Activated CD4-positive, alpha-beta T cell treated with anti-CD3 and anti-CD28 coated beads for 4 hours (primary cell): ENCODE measurements at places on chromosomes 7 and 10.
A peak's percentile ranks its signal among the peaks of the same experiment; 100 is the strongest.

GRCh38 chr10:89414146-89414878 is at the start of gene IFIT5:
Gene IFIT5 (plus strand): TSS chr10:89414568. CDS start chr10:89414799, 231 bp downstream.
- DNase-seq = peak; percentile 60

GRCh38 chr7:35802102-35802466 is 1.2 kb downstream of the SEPTIN7 start:
- no peak for DNase-seq

GRCh38 chr10:15084502-15084922 is 4.1 kb downstream of the ACBD7 start:
- no peak for DNase-seq

DNA sequence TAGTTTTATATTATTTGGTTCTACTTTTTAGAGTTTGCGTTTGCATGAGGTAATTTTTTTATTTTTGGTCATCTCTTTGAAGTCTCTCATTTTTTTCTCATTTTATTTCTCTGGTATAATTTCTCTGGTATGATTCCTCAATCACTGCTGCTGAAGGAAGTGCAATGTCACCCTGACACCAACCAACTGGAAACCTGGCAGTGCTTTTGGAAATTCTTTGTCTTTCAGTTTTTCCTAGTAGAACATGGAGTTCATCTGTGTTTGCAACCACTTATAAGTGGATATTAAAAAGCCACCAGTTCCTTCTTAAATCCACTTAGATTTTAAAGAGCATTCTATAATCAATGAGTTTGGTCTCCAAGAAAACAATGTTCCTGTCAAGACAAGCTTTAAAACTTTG is 291.8 kb downstream of the PRKG1 start:
- DNase-seq = no peak

GRCh38 chr10:124550293-124551034 is 88.8 kb downstream of the LHPP start:
- no peak for DNase-seq

DNA sequence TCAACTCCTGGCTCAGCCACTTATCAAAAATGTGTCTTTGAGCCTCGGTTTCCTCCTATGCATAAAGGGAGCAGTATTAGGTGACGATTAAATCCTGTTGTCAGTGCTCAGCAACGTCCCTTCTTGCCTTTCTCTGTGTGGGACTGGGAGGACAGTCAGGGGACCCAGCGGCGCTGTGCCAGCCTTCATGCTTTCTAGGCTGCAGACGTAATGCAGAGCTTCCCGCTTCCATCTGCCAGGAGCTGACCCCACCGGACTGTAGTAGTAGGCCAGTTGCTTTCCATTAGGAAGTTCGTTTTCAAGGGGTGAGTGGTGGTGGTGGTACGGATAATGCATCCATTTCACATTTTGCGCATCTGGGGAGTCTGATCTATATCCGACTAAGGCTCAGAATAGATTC is 321.8 kb downstream of the PLXNA4 start:
- DNase-seq = no peak

- DNase-seq = no peak
Measured at GRCh38 chr10:92479547-92479946, 94.3 kb downstream of the IDE start.

DNA sequence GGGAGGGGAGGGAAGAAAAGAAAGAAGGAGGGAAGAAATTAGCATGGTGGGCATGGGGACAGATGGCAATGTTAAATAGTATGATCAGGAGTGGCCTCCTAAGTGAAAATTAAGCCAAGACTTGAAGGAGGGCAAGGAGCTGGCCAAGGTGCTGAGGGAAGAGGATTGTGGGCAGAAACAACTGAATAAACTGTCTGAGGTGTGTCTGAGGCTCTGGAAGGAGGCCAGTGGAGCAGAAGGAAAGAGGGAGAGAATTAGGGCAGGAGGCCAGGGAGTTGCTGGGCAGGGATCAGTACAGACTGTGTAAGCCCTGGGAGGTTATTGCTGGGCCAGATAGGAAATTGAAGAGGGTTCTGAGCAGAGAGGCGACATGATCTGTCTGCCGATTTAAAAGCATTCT is 40.6 kb upstream of the VKORC1L1 start:
- DNase-seq = no peak

GRCh38 chr10:49602380-49603023 is 7.6 kb upstream of the SLC18A3 start:
- no peak for DNase-seq

GRCh38 chr7:149696280-149696679 is 77.1 kb downstream of the ZNF467 start:
- no peak for DNase-seq

DNA sequence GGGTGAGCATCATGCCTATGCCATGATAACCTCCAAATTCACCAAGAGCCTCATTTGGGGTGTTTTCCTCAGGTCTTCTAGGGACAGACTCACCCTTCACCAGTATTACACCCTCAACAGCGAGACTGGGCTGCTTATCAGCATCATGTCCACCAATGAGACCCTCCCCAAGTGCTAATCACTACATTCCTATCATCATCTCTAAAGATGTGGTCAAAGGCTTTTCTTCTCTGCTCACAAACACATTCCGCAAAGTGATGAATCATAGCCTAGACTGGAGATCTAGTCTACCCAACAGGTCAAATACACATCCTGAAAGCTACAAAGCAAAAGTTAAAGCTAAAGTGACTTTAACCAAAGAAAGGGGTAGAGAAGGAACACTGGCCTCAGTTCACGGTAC is 75.3 kb upstream of the C7orf33 start:
- no peak for DNase-seq

DNA sequence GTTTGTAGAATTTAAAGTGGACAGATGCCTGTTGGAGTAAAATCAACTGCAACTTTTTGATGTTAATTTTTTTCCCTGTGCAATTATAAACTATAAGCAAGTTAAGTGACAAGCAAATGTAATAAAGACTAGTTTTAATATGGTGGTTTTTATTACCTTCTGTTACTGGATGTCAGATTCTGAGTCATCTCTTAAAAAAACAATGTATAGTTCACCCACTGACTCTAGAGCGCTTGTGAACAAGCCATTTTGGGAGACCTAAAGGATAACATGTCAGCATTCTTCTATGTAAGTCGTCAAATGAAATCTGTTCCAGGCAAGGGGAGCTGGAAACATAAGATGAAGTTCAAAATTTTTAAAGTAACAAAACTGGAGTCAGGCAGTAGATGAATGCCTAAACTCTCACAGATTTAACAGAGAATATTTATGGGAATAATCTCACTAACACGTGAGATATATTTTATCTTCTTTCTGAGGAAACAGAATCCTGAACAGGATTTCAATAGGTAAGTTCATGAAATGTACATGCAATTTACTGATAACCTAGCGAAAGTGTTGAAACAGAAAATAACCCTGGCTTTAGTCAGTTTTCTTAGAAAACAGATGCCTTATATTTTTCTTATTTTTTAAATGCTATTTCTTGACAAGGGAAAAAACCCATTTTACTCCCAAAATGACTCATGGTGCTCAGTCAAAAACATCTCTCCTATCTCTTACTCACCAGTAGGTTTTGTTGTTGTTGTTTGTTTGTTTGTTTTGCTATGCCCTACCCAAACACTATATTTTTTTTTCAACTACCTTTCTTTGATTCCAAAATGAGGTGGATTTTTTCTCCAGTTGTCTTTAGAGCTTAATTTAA is 91.7 kb downstream of the SLC39A12 start:
- DNase-seq = no peak

GRCh38 chr7:157457355-157458253 is 120.8 kb downstream of the DNAJB6 start:
- DNase-seq = no peak

- no peak for DNase-seq
Measured at GRCh38 chr10:36994886-36995285, 130.5 kb upstream of the ANKRD30A start.

DNA sequence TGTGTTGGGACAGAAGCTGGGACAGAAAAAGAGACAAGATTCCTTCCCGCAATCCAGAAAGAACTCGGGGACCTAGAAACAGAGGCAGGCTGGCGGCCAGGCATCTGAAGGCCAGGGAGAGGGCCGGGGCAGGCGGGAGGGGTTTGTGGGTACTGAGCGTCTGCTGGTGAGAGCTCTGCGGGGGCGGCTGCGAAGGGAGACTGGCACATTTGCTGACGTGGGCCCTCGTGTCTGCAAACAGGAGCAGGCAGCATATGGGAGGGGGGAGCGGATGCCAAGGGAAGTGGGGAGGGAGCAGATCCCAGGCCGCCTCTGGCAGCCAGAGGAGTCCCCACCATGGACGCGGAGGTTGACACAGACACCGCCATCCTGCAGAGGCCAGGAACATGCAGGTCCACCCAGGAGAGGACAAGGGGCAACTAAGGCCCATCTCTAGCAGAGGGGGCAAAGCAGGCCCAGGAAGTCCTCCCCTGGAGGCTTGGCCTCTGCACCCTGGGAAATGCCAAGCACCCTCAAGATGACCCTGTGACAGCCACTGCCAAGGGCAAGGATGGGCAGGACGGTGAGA is 32.2 kb downstream of the KCNH2 start:
- no peak for DNase-seq

DNA sequence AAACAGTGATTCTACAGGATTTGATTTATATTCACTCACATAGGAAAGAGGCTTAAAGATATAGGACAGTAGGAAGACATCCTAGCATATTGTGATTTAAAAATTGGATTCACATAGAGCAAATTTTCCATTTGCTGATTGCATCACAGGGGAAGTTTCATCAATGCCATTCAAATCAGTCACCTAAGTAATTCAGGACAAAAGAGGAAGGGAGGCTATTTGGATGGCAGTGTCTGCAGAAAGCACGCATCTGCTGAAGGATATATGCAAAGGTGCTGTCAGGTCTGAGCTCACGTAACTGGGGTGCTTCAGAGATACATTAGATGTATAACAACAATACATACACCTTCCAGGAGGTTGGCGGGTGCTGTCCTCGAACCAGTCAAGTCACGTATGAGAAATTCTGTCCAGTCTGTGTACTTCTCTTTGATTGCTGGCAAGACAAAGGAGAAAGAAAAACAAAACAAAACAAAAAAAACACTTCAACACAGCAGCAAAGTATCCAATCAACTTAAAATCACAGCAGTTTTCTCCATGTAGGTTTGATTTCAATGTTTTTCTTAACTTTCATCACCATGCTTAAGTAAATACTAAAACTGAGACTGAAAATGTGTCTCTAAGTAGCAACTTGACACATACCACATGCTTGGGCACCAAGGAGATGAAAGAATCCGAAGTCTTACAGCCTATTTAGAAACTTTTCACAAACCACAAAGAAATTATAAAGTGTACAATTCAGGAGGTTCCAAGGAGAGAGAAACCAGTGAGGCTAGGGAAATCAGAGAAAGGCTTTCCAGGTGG is 125.1 kb downstream of the SFMBT2 start:
- DNase-seq = no peak

DNA sequence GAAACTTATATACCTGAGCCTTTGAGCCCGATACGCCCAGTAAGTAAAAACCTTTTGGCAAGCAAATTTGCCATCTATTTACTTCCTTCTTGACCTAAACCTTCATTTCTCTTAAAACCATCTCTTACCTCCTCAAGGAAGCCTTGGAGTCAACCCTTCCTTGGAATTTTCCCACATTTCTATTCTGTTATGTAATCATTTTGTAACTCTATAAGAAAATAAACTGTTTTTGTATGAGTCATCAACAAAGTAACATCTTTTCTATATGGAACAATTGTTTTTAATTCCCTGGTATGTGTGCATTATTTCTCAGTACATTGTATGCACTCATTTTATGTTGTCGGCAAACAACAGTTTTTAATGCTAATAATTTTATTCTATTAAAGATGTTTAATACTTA is 162.0 kb downstream of the TEX36 start:
- no peak for DNase-seq

GRCh38 chr7:122465296-122465695 is 160.7 kb upstream of the FEZF1 start:
- DNase-seq = no peak

GRCh38 chr10:47376522-47377220 is 7.4 kb downstream of the ZNF488 start:
- no peak for DNase-seq

- DNase-seq = no peak
Measured at GRCh38 chr10:74813381-74814259, 12.8 kb upstream of the KAT6B start.

- no peak for DNase-seq
Measured at GRCh38 chr10:16182688-16183087, 254.1 kb upstream of the PTER start.

GRCh38 chr7:14858410-14858809 is 44.1 kb downstream of the DGKB start:
- no peak for DNase-seq

DNA sequence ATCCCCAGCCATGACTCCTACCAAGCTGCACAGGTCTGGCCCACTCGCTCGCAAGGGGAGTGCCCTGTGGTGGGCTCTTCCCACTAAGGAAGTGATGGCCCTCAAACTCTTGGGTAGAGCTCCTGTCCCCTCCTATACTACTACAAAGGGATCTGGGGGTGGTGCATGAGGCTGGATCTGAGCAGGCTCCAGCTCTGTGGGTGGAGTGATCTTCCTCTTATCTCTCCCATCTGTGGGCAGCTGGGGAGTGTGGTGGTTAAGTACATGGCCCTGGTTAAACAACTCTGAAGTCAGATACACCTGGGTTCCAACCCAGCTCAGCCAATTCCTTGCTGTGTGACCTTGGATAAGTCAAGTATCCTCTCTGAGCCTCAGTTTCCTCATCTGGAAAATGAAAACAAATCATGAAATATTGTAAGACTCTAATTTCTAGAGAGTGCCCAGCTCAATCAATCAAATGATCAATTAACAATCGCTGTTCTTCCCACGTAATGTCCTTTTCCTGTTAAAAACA is 17.4 kb downstream of the DDIT4 start:
- DNase-seq = peak; percentile 44

DNA sequence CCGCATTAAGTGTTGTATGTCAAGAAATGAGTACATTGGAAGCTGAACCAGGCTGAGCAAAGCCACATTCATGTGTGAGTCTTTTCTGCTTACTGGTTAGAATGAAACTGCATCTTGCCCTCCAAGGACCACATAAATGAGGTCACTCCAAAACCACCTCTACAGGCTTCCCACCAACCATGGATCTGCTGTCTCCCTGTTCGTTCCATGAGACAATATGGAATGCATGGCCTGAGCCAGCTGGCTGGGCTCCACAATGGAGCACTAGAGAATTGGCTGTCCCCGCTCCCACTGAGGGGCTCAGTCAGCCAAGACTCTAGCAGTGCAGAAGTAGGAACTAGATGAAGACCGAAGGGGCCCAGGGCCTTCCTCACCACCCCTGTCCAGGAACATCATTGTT is 120.8 kb downstream of the TNS3 start:
- DNase-seq = no peak

DNA sequence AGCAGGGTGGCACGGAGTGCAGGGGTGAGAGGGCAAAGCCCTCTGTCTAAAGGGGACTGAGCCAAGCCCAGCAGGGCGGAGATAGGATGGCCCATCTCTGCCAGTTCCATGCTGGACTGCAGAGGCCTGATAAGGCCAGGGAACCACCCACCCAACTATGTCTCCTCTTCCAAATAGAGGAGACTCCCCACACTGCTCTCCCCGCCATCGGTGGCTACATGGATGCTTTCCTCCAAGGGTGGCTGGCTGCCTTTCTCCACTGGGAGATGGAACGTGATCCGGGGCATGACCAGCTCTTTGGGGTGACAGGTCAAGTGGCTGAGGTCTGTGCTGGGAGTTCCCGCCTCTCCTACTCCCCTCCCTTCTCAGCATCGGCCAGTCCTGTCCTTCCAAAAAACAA is 58.1 kb upstream of the MXI1 start:
- no peak for DNase-seq

- peak; percentile 66 for DNase-seq
Measured at GRCh38 chr10:3197348-3198003, 24.9 kb upstream of the PITRM1 start.
